ENCODE measurements at places on chromosomes 7 and 10.

- no peak for DNase-seq
Observed at GRCh38 chr10:128058750-128059134, 67.5 kb downstream of the MKI67 start.

DNA sequence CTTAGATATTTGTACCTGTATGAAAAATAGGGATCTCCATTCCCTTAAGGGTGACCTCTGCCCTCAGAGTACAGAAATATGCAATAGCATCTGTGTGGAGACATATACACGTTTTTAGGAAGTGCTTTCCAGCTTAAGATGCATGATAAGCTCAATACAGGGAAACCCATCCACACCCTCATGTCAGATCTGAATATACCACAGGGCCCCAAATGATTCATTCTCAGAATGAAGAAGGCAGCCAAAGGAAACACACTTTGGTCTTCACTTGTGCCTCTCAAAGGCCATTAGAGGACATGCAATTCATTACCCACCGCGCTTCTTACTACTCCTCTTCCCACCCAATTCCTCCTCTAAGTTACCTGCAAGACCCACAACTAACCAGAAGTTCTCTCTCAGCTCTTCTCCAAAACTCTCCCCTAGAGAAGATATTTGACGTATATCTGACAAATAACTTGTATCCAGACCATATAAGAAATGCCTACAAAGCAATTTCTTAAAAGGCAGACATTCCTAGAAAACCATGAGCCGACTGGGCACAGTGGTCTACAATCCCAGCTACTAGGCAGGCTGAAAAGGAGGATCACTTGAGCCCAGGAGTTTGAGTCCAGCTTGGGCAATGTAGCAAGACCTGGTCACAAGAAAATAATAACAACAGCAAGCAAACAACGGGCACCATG, 103.0 kb downstream of the OAT start:
- no peak for DNase-seq

- DNase-seq, result no peak
Observed at GRCh38 chr10:94281654-94282053, 81.1 kb downstream of the NOC3L start.

- no peak for DNase-seq
Observed at GRCh38 chr7:86282014-86282682, 361.6 kb upstream of the GRM3 start.

GRCh38 chr7:14377646-14378266, 388.3 kb upstream of the ETV1 start:
- DNase-seq, result no peak

- DNase-seq, result no peak
Observed at GRCh38 chr7:137625197-137625596, 221.6 kb downstream of the DGKI start.

DNA sequence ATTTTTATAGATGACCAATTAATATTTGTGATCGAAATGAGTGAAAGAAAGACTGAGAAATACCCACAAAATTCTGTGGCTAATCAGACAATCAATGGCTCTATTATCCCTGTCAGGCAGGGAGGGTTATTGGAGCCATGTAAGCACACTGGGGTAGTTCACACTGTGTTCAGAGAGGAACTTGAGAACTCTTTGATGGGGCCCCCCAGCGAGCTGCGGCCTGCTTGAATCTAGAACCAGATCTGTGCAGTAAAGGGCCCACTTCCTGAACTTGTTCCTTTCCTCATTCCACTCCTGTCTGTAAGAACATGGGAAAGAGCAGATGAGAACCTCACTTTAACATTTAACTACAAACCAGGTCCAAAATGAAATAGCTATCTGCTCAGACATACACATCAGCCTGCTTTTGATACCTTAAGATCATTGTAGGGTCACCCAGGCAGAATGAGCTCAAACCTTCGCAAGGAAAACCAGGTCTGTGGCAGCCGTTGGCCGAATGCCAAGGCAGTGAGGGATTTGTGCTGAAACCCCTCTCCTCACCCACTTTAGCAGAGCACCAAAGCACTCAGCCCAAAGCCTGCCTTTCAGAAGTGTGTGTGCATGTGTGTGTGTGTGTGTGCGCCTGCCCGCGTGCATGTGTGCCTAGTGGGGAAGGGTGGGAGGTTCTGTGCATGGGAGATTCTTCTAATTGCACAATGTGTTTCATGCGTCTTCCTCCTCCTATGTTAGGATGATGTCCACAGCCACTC, 365.6 kb upstream of the MGMT start:
- DNase-seq, result no peak

- DNase-seq, result no peak
Observed at GRCh38 chr7:138892812-138893211, 88.4 kb downstream of the KIAA1549 start.

DNA sequence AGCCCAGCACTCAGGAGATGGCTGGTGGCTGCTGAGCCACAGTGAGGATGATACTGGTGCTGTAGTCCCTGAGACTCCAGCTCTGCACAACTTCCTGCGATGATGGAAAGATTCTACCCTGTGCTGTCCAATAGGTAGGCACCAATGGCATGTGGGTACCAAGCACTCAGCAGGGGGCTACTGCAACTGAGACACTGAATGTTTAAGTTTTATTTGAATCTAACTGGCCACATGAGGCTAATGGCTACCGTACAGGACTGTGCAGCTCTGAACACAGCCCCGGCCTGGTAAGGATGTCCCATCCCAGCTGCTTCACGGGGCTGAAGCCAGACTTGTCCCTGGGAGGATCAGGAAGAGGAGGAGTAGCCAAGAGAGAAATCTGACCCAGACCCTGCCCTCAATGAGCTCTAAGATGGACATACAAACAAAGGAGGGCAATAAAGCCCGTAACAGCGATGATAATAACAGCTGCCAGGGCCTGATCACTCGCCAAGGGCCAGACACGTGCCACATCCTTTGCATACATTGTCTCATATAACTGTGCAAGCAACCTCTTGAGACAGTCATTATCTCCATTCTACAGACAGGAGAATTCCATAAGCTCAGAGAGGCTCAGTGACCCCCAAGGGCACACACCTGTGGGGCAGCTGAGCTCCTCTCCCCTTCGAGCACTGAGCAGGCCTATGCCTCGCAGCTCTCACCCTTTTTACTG, 3.8 kb downstream of the GPRIN2 start:
- DNase-seq, result no peak

GRCh38 chr10:72794260-72794659, 99.3 kb upstream of the OIT3 start:
- DNase-seq, result no peak

DNA sequence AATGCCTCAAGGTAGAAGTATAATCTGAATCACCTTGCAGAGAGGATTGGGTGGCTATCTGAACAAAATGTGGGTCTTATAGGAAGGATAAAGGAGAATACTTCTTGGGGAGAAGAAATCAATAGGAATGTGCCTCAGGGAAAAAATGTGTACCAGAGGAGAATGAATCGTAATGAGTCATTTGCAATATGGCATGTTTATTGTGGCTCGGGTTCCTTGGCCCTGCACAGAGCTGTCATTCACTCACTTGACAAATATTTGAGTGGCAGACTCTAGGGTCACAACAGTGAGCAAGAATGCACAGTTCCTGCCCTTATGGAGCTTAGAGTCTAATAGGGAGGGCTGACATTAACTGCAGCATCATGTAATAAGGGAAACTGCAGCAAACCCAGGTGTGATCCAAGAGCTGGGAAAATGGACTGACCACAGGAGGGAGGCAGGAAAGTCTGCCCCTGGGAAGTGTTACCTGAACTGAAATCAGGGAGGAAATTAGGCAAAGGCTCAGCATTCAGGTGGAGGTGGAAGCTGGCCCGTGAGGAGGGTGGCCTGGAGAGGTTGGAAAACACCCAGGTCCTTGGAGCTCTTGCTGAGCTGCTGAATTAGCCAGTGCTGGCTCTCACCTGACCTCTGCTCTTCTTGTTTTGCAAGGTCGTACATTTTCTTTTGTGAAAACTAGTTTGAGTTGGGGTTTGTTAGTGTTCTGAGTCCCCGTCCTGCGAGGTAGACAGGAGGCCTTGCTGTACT, 203.9 kb downstream of the FRMD4A start:
- DNase-seq, result no peak

GRCh38 chr7:37006764-37007163, 282.5 kb upstream of the AOAH start:
- DNase-seq, result no peak

GRCh38 chr10:124459395-124459794, 2.2 kb upstream of the LHPP start:
- no peak for DNase-seq

DNA sequence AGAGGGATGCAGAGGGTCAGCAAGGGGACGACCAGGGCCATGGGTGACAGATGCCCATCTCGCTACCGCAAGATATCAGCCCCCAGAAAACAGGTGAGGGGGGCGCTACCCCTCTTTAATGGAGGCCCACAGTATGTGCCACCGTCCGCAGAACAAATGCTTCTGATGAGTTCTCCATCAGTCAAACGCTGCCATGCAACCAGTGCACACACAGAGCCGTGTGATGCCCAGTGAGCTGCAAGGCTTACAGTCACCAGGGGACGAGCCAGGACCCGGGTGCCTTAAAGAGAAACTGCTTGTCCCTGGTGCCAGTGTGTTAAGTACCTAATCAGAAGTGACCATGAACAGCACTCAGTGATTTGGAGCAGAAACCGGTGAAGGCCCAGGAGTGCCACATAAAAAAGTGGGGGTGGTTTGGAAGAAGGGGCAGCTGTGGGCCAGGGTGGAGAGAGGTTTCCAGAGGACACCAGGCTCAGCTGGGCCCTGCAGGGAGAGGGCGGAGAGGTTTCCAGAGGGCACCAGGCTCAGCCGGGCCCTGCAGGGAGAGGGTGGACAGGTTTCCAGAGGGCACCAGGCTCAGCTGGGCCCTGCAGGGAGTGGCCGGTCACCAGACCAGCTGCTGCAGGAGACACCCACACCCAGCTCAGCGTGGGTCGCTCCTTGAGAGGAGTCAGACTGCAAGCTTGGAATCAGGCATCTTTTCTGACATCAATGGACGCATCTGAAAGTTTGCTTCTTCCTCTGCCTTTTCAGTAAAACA, 50.9 kb downstream of the TCERG1L start:
- no peak for DNase-seq

DNA sequence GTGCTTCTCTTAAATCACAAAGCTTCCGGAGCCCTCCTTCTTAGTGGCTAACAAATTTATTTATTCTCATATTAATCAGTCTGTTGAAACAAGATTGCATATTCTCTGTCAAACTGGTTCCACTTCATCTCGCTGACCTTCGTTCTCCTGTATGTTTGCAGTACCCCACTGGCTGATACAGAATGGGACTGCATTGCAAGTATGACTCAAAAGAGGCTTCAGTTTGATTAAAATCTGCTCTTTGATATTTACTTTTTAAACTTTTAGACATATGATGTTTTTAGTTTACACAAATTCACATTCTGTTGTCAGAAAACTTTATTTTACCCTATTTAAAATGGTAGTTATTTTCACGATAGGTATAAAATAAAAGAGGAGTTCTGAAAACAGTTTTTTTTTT, 14.3 kb upstream of the ARHGAP12 start:
- no peak for DNase-seq

DNA sequence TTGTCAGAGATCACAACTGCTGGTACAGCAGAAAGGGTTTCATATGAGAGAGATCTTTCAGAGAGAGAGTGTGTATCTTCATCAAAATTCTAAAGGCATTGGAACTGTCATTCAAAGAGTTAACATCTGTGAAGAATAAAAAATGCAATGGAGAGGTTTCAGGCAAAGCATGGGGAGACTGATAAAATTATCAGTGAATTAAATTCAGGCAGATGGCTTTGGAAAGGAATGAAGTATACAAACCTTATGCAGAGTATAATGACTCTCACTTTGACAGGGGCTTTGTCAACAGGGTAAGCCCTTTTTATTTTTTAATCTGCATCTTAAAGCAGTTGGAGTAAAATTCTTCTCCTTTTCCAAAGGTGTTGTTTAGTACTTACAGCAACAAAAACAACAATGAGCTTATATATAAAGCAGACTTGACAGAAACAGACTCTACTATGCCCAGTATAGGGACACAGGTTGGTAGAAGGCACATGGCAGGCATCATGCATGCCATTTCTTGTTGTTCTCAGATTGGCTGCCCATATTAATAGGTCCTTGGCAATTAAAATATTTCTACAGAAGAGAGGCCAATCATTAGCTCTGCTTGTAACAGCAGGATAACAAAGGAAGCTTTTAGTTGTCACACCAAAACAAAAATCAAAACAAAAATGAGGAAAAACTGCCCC, 54.9 kb upstream of the NXPH1 start:
- no peak for DNase-seq

GRCh38 chr10:8449909-8450308, 395.4 kb downstream of the GATA3 start:
- DNase-seq, result no peak

DNA sequence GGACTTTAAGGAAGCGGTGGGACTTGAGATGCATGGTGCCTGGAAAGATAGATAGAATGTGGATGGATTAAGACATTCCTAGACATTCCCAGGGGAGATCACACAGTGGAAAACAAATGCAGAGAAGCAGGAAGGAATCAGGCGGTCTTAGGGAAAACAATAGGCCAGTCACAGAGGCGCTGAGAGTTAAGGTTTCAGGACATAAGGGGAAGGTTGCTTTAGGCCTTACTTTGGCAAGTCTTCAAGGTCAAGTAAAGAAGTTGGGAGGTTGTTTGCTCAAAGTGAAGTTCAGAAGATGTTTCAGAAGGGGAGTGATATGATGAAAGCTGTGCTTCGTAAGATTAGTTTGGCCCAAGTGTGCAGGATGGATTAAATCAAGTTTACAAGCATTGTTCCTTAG, 109.4 kb downstream of the SUGCT start:
- no peak for DNase-seq

DNA sequence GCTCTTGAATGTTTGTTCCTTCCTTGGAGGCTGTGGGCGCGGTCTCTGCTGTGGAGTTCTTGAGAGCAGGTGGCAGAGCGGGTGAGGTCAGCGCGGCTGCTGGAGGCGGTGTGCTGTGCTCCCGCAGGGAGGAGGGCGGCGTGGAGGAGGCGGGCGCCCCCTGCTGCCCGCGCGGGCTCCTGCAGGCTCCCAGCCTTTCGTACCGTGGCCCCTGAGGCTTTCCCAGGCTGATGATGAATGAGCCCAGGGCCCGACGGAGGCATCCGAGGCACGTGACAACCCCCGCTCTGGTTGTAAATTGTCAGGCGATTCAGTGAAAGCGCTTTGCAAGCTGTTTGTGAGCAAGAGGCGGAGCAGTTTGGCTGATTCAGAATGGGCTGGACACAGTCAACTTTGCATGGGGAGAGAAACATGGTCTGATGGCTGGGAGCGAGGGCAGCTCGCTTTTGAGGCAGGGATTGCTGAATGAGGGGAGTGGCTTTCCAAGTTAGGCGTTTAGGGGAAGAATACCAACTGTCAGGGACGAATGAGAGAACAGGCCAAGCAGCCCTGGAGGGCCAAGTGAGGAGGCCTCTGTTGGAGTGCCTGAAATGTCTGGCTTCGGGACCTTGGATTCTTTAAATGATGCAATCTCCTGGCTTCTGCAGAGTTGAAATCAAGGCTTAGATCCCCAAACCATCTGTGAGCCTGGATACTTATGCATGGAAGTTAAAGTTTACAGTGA, 46.6 kb downstream of the CDHR3 start:
- DNase-seq, result peak; percentile 59

- DNase-seq, result no peak
Observed at GRCh38 chr10:49611816-49612512, 1.9 kb downstream of the SLC18A3 start.

- DNase-seq, result no peak
Observed at GRCh38 chr7:139341776-139342226, 664 bp downstream of the FMC1 start.
